Urothelium cell line (cell line): ENCODE measurements at places on chromosomes 6 and 20.

- DNase-seq: no peak
These were observed 107.4 kb upstream of the MAP7 start for GRCh38 chr6:136657666-136658065.

GRCh38 chr20:18984238-18985200, 170.9 kb downstream of the SCP2D1 start:
- peak; percentile 21 for DNase-seq

DNA sequence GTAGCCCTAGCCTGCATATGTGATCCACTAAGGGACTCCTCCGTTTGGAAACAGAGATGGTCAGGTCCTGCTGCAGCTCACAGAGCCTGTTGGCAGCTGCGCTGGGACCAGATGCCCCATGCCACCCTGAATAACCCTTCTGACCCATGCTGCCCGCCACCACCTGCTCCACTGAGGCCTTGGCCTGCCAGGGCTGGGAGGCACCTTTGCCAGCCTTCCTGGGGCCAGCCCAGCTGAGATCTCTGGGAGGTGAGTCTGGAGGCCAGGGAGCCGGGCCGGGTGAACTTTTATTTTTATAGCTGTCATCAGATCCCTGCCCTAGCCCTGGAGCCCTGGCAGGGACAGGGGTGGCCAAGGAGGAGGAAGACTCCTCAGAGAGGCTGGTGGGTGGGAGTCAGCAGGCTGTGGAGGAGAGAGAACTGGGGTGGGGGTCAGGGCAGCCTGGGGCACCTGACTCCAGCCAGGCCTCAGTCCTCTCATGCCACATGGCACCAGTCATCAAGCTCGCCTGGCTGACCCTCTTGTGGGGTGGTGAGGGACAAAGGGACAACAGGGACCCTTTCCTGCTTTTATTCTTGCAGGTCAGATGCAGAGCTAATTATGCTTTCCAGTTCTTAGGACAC, 10.0 kb downstream of the CEBPB start:
- no peak for DNase-seq

DNA sequence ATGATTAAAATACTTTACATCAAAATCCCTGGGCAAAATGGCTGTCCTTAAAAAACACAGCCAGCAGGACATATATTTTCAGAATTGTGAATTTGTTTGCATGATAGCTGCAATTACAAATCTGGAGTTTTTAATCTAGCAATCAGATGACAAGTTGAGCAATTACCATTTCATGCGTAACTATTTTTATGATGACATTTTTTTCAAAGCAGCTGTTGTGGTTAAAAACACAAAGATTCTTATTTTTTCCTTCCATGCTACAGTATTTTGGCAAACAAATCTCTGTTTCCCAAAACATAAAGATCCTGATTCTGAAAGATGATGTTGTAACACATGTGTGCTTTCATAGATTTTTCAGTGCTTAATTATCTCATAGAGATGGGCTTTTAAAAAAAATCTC, 90.2 kb downstream of the PHACTR1 start:
- no peak for DNase-seq

GRCh38 chr20:884983-885952, 30.9 kb downstream of the ANGPT4 start:
- no peak for DNase-seq

DNA sequence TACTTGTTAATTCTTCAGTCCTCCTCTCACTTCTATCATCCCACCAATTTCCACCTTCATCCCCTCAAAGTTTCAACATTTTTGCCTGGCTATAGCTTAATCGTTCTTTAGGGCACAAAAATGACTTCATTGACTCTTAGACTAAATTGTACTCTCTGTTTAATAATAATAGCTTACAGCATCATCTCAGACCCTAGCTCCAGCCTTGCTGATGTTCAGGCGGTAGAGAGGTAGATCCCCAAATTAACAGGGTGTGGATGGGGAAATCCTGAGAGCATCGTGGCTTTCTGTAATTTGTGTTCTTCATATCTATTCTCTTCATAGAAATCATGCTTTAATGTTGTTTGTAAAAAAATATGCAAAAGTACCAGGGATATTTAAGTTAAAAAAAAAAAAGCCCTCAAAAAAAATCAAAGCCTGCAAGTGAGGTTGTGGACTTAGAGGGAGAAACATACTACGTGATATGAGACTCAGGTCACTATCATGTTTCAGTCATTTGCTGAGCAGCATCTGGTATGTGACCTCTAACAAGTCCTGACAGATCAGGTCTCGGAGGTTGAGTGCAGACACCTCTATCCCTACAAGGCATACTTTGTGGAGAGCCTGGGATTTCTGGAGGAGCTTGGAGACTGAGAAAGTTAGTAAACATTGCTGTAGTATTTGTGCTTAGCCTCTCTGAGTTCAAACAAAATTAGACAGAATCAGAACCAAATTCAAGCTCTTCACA, 1063.3 kb upstream of the CITED2 start:
- no peak for DNase-seq

DNA sequence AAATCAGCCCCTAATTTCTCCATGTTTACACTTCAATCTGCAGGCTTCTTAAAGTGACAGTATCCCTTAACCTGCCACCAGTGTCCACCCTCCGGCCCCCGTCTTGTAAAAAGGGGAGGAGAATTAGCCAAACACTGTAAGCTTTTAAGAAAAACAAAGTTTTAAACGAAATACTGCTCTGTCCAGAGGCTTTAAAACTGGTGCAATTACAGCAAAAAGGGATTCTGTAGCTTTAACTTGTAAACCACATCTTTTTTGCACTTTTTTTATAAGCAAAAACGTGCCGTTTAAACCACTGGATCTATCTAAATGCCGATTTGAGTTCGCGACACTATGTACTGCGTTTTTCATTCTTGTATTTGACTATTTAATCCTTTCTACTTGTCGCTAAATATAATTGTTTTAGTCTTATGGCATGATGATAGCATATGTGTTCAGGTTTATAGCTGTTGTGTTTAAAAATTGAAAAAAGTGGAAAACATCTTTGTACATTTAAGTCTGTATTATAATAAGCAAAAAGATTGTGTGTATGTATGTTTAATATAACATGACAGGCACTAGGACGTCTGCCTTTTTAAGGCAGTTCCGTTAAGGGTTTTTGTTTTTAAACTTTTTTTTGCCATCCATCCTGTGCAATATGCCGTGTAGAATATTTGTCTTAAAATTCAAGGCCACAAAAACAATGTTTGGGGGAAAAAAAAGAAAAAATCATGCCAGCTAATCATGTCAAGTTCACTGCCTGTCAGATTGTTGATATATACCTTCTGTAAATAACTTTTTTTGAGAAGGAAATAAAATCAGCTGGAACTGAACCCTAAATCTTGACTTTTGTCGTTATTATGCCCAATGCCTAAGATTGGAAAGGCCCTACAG, 4.5 kb downstream of the SOX4 start:
- no peak for DNase-seq

DNA sequence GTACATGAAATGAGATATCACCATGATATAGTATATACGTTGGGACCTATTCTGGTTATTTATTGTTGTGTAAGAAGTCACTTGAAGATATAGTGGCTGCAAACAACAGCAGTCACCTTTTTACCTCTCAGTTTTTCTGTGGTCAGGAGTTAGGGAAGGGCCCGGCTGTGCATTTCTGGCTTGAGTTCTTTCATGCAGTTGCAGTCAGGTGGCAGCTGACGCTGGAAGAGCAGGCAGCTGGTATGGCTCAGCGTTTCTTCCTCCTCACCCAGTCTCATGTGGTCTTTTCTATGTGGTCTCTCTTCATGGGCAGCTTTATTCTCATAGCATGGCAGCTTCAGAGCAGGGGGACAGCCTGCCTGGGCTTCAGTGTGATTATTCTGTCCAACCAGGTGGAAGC, 154.4 kb downstream of the PLCB4 start:
- DNase-seq: no peak

- DNase-seq: no peak
These were observed 4.5 kb downstream of the FOXO3 start for GRCh38 chr6:108565091-108565766.

- no peak for DNase-seq
These were observed 1.3 kb downstream of the PLCG1 start for GRCh38 chr20:41138475-41139226.

- no peak for DNase-seq
These were observed 1.2 kb upstream of the RBM38 start for GRCh38 chr20:57389695-57390603.

DNA sequence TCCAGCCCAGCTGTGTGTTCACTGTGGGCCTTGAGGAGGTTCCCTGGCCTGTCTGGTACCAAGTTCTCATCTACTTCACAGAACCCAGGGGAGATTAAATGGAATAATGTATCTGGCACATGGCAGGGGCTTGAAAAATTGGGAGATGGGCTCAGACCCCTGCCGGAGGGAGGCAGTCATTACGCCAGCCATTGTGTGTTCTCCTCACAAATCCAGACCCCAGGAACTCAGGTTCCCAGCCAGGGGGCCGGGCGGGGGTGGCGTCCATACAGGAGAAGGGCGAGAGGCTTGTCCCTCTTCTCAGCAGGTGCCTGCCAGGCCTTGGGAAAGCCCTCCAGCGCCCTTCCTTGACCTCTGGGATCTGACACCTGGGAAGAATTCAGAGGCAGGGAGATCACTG, 8.1 kb downstream of the NOL4L start:
- no peak for DNase-seq

DNA sequence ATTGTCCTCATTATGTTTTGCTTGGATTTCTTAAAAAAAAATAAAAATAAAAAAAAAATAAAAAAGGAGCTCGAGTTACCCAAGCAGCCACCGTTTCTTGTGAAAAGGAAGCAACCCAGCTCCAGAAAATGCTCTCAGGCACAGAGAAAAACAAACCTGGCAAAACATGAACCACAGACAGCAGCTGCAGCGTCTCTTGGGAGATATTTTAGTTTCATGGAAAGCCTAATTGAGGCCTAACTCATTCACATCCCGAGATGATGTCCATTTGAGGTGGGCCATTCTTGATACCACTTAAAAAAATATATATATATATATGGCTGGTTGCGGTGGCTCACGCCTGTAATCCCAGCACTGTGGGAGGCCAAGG, 13.7 kb upstream of the MRAP2 start:
- no peak for DNase-seq

DNA sequence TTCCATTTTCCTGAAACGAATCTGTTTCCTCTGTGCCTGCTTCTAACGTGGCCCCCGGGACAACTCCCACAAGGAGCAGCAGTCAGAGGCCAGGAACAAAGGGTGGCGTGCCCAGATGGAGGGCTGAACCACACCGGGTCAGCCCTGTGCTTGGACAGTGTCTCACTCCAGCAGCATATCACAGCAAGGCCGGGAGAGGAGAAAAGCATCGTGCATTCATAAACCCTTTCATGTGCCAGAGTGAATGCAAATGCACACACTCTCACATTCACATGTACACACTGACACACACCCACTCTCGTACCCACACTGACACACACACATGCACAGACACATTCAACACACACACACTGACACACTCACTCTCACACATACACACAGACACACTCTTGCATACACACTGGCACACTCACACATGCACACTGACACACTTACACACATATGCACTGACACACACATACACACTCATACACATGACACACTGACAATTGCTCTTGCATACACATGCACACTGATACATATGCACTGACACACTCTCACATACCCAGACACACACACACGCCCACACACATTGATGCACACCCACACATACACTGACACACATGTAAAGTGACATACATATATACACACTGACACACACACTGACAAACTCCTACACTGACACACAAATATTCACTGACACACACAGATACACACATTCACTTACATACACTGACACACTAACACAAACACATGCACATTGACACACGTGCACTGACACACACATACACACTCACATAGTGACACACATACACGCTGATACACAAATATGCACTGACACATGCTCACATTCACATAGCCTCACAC, 237.0 kb downstream of the LRFN2 start:
- DNase-seq: peak; percentile 3

DNA sequence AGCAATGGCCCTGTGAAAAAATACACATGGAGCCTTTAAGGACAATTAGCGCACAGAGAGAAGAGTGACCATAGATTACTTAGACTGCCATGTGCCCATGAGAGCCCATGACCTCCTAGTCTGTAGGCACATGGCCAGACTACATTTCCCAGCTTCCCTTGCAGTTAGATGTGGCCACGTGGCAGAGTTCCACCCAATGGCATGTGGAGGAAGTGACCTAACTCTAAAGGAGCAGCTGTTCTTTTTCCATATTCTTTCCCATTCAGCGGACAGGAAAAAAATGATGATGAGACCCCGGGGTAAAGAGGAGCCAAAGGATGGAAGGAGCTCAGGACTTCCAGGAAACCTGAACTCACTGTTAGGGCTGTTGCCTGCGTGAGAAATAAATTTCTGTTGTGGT, 116.6 kb downstream of the CBLN4 start:
- DNase-seq: peak; percentile 26

DNA sequence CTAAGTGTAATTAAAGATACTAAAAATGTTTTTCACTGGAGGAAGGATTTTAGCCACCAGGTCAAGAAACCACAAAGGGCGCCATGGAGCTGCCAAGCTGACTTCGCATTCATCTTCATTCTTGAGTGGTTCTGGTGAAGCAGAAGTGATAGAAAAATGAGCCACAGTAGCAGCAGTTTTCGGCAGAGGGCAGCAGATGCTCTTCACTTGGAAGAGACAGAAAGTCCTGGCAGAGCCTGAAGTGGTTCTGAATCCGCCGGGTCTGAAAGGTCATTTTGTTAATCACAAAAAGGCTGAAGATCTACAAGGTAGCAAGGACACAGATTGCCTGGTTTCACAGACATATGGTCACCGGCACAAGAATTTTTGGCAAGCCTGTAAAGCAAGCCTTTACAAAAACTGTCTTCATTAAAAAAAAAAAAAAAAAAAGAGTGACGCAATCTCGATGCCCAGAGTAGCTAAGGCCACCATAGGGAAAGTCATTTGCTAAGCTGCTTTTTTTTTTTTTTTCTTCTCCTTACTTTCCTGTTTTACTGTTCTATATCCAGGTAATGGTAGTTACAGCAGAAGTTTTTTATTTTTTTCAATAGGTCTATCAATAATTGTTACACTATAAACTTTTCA, 345.1 kb upstream of the AGPAT4 start:
- peak; percentile 75 for DNase-seq

DNA sequence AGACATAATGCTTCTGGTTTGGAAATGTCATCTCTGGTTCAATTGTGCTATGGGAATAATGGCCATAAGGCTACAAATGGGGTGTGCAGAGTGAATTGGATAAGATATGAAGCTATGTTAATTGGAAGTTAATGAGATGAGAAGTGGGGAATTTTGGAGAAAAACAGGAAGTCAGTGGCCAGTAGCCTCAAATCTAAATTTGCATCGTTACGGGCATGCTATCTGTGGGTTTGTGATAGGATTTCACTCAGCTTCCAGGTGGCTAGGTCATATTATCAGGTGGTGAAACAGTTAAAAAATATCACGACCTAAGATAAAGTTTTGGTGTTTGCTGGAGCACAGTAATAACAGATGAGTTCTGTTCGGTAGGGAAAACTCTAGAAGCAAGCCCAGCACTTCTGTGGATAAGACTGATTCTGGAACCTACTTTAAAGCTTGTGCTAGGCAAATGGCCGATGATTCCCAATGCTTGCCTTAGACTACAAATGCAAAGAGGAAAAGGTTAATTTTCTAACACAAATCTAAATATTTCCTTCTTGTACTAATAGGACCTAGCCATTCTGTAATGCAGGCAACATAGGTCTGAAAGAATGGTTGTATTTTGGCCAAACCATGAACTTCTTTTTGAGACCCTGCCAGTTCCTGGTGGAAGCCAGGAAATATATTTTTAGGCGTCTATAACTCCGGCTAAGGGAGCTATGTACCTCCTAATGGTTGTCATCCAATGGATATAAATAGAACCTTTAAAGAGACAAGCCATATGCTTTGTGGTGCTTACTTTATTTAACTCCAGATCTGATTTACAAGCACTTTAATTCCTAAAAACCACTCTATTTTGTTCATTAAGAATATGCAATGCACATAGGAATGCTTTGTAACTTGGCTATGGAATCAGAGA, 111.0 kb downstream of the PLCB1 start:
- DNase-seq: no peak

GRCh38 chr6:133779916-133780695, 108.8 kb upstream of the TCF21 start:
- DNase-seq: no peak
